Stimulated activated CD4-positive, alpha-beta T cell treated with anti-CD3 and anti-CD28 coated beads, TNF-alpha, amount 100 ng/mL, for 24 hours (primary cell): ENCODE measurements at places on chromosomes 3 and 15.

- DNase-seq = no peak
These were observed 229.2 kb upstream of the LRTM1 start for GRCh38 chr3:55156851-55157650.

GRCh38 chr3:171802590-171802956, 7.7 kb downstream of the PLD1 start:
- no peak for DNase-seq

DNA sequence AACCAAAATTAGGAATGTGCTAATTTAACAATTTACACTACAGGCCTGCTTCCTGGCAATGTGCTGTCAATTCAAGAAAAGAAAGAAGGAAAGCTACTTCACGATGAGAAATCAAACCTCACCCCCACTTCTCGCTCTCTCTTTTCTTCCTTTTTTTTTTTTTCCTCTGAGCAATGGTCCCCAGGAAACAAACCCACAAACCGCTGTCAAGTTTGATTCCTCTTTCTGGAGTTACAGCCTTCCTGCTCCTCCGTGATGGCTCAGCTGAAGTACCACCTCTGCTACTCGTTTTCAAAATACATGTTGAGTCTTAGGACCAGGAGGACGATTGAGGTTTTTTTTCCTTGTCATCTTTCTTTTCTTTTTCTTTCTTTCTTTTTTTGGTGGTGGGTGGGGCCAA, 3.4 kb upstream of the TRIM71 start:
- DNase-seq = no peak

DNA sequence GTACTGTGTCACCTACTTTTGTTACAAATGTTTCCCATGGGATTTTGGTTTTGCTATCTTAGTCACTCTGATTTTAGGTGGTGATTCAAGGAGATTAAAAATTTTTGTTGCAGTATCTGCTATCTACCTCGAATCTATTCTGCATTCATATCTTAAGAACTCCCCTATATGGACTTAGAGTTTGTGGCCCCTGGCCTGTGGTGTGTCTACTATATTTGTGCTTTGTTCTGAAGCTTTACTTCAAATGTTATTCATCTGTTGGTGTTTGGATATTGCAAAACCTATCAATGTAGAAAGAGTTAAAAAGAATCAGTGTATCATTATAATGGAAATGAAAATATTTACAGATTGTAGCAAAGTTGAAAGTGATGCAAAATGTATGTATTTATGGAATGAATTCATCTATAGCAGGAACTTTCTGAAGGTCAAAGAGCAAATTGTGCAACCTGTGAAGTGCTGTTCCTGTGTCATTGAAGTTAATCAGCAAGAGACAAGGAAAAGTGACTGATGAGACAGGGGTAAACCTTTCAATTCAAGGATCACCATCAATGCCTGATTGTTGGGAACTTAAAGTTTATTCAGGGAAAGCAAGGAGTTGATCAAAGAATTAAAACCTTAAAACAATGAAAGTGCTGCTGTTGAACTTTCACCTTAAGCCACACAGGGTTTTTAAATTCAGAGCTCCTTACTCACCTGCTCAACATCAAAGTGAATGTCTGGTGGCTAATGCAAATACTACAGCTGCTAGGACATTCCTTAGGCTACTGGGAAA, 71.0 kb downstream of the SLMAP start:
- no peak for DNase-seq

DNA sequence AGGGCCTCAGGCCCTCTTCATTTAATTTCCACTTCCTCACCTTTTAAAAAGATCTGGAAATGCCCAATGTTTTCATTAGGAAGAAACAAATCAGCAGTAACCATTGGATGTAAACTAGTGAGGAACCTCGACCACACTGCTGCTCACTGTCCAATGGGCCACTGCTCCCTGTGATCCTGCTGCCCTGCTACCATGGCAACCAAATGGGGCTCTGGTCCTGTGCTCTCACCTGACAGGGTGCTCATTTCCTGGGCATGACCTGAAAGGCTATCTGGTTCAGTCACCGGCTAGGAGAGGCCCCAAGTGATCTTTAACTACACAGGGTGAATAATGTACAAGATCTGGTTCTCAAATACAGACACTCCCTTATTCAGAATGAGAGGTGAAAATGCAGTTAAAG, 54.6 kb downstream of the ARHGEF3 start:
- DNase-seq = no peak

- DNase-seq = no peak
These were observed 70.4 kb downstream of the UMPS start for GRCh38 chr3:124800511-124801258.

- no peak for DNase-seq
These were observed 140.9 kb downstream of the ATP8B4 start for GRCh38 chr15:49978121-49978520.

GRCh38 chr3:138513090-138513843, 78.9 kb downstream of the ESYT3 start:
- DNase-seq = no peak

- DNase-seq = no peak
These were observed 62.5 kb upstream of the SLCO2A1 start for GRCh38 chr3:134092208-134092701.
